ENCODE measurements at places on chromosomes 4 and X.

DNA sequence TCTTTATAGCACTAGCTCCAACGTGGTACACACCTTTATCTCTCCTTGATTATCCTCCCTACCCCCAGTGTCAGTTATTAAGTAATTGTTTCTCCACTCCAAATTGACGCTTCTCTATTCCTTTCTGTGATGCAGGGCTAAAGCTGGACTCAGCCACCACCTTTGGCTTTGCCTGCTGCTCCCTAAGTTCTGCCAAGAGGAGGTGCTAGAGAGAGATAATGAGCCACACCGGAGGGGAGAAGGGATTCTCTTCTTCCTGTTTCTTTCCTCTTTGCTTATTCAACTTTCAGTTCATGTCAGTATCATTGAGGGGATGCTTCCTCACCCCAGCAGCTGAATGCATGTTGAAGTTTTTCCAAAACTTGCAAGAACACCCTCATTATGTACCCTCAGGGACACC lies 176.5 kb downstream of the GBA3 start:
- no peak for DNase-seq

DNA sequence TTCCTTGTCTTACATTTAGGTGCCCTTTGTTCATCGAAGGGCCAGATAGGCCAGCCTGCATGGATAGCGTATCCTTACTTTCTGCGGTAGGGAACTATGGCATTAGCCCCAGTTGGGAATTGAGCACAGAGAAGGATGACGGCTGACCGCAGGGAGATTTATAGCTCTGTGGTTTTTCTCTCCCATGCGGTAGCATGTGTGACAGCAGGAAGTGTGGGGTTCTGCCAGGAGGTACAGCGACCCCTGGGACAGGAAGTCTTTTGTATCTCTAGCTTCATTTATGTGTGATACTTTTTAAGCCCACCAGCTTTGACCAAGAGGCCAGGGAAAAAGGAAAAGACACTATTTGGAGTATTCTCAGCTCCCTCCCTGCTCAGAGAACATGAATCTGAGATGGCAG lies 33.1 kb downstream of the GAB3 start:
- no peak for DNase-seq

- DNase-seq = no peak
These were observed 37.5 kb downstream of the KDR start for GRCh38 chr4:55087913-55088260.

GRCh38 chr4:123676890-123677229 lies 280.3 kb downstream of the SPRY1 start:
- no peak for DNase-seq

GRCh38 chr4:38855466-38855865 lies 1.2 kb downstream of the TLR6 start:
- no peak for DNase-seq

DNA sequence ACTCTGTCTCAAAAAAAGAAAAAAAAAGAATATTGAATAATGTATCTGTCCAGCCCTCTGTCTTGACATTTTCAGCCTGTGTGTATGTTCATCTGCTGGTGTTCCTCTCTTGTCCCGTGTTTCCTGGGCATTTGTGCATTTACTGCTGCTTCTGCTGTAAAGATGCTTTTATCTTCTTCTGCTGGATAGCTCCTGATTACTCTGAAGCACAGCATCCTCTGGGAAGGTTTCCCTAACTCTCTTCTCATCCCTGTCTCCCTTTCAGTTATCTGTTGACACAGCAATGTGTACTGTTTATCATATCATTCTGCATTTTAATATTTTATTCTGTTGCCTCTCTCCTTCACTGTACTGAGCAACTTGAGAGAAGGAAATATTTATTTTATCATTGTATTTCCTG lies 74.2 kb upstream of the HPGD start:
- no peak for DNase-seq

GRCh38 chr4:92387459-92388069 lies 83.8 kb downstream of the GRID2 start:
- peak; percentile 67 for DNase-seq

DNA sequence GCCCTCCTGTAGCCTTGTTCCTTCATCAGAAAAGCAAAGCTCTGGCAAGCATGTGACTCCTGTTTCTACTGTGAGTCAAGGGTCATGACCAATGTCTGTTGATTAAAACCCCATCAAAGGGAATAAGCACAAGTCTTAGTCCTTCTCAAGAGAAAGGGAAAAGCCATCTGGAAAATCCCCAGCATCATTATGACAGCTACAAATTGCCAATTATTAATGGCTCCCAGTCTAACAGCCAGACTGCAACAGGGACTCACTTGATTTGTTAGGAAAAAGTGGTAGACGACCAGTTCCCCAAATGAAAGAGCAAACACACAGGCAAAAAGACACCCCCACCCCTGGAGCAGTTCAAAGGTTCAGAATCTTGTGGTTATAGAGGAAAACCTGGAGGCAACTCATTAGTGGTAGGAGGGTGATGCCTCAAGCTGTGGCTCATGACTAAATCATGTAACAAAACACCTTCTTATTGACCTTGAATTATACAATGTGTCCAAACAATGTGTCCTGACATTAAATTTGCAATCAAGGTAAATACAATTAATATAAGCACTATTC lies 315.7 kb downstream of the HNRNPD start:
- DNase-seq = no peak

DNA sequence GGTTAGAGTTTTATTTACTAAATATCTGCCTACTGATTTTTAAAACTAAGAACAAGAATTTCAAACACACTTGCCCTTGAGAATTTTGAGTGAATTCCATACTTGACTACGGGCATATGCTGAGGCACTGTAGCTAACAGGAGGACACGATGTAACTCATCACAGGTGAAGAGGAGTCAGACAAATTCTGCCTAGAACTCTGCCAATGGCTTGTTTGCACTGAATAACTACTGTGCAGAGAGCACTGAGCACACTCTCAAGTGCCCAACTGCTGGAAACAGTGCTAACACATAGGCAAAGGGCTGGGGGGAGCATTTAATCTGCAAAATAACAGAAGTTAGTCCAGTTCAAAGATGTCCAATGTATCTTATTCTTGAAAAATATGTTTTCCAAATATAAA lies 104.4 kb downstream of the WDFY3 start:
- DNase-seq = no peak

DNA sequence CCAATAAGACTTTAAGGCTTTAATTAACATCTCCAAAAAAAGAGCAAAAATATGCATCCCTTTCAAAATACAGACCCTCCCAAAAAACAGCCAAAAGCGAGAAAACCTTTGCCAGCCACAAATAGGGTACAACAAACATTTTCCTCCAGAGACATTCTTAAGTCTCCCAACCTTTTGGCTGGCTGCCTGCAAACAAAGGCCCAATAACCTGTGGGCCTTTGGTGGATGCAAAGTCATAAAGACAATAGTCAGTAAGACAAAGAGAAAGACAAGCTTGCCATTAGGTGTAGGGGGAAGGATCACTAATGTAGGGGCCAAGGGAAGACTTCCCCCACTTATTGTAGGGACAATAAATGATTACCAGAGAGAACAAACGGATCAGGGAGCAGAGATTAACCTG lies 215.5 kb upstream of the ZFP42 start:
- no peak for DNase-seq

- DNase-seq = no peak
These were observed 148.6 kb upstream of the INTU start for GRCh38 chr4:127484117-127484516.

- DNase-seq = peak; percentile 95
These were observed 23.5 kb downstream of the TLR10 start for GRCh38 chr4:38759113-38759789.

DNA sequence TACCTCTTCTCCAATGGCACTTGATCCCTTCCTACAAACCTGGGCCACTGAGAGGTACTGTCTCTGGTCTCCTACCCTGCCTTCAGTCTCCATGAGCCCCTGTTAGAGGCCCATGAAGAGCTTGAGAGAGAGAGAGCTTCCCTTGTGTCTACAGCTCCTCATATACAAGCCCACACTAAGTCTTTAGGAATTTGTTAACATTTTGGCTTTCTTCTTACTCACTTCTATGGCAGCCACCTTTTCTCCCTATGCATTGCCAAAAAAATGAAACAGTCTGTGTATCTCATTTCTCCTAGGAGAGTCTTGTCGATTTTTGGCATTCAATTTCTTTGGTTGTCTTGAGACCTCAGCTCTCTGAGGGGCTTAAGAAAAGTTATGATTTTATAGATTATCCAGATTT lies 90.9 kb upstream of the LNX1 start:
- DNase-seq = no peak

GRCh38 chr4:80204433-80205011 lies 7.2 kb downstream of the PRDM8 start:
- DNase-seq = no peak

DNA sequence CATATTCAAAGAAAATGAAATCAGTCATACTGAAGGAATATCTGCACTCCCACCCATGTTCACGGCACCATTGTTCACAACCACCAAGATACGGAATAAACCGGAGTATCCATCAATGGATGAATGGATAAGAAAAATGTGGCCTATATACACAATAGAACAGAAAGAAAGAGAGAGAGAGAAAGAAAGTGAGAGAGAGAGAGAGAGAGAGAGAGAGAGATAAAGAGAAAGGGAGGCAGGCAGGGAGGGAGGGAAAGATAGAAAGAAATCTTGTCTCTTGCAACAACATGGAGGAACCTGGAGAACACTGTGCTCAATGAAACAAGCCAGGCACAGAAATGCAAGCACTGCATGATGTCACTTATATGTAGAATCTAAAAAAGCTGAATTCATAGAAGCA lies 52.4 kb downstream of the ANKRD17 start:
- no peak for DNase-seq

DNA sequence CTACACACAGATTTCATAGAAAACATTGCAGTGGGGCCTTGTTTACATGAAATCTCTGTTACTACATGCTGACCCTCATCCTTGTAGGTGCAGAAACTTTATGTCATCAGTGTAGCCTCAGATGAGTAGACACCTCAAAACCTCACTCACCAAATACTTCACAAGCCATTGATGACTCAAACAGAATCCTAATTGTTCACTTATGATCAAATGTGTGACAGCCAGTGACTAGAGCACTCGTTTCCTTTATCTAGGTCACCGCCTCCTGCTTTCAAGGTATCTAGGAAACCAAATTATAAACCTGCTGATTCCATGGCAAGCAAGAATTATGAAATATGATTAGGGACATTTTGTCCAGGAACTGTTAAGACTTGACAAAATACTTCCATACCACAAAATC lies 255.8 kb upstream of the GPRIN3 start:
- DNase-seq = no peak

DNA sequence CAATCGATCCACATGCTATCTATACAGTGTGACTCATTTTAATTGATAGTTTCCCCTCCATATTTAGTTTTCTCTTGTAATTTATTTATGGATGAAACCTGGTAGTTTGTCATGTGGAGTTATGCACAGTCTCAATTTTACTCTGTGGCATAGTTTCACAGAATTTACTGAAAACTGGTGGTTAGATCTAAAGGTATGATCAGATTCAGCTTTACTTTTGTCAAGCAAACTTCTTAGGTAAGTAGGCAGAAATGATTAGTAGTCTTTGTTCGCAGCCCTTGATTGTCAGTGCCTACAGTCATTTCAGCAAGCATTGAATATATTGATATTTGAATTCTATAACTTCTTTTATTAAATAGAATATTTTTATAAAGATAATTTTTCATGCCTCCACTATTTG lies 2.5 kb downstream of the ADD1 start:
- DNase-seq = no peak

DNA sequence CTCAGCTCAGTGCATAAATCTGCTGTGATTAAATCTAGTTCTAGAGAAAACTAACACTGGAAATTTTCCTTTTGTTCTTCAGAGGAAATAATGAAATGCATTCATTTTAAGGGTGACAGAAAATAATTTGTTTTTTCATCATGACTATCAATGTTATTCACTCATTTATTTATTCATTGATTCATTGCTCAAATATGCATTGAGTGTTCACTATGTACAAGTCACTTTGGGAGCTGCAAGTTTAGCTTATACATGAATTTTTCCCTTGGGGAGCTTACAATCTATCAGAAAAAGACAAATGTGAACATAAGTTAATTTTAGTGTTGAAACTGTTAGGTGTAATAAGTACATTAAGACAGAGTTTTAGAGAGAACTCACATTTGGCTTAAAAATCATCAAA lies 897.8 kb downstream of the CENPC start:
- no peak for DNase-seq

DNA sequence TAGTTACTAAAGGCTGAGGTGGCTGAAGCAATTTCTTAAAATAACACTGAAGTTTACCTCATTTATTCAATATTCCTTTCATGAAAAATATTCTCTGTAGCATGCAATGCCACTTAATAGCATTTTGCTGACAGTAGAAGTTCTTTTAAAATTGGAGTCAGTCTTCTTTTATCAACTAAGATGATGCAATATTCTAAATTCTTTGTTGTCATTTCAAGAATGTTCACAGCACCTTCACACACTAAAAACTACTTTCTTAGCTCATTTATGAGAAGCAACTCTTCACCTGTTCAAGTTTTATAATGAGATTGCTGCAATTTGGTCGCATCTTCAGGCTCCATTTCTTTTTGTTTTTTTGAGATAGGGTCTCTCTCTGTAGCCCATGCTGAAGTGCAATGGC lies 48.8 kb downstream of the ANAPC10 start:
- DNase-seq = no peak

- no peak for DNase-seq
These were observed 12.7 kb downstream of the ADGRA3 start for GRCh38 chr4:22502895-22503814.

All from midbrain (tissue), 1 donor.